ENCODE measurements at places on chromosomes 7 and 10. TPM values are rescaled to one million over a fixed set of nuclear protein-coding genes. Genes with fewer than 3 reads are reported as not detected.
A peak's percentile ranks its signal among the peaks of the same experiment; 100 is the strongest.

EZH2 gene
- total RNA-seq = 53.3 TPM

NEBL gene
- not detected for total RNA-seq

DNA sequence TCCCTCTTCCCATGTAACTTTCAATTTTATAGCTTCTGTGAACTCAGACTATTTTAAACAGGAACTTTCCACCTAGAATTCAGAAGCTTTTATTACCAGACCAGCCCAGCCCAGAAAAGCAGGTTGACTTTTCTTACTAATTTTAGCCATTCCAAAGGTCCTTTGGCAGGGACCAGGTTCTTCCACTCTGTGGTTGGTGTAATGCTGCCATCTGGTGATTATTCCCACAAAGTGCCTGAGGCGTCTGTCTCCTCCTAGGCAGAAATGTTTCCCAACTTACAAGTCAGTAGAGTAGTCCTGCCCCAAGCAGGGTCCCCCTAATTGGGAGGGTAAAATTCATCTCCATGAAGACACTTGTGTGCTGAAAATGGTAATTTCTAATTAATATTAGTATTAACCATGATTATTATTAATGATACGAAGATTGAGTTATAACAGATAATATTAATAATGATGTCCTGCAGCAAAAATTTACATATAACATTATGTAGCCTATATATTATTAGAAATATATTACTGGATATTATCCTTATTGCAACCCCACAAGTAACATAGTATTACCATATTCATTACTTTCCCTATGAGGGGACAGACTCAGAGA, 53.0 kb upstream of the PPP1R17 start:
- DNase-seq = peak; percentile 65

TMEM184A gene
- total RNA-seq = not detected

- no peak for DNase-seq
Measured at GRCh38 chr7:71339924-71340323, 208.0 kb downstream of the GALNT17 start.

GRCh38 chr7:88458946-88459345, 152.3 kb upstream of the STEAP4 start:
- DNase-seq = no peak

- DNase-seq = no peak
Measured at GRCh38 chr7:130689683-130690082, 3.3 kb upstream of the TSGA13 start.

- DNase-seq = no peak
Measured at GRCh38 chr10:15059914-15060313, 16.2 kb downstream of the OLAH start.

ADARB2 gene
- not detected for total RNA-seq

- DNase-seq = no peak
Measured at GRCh38 chr7:112453505-112454171, 3.4 kb downstream of the IFRD1 start.

GRCh38 chr10:86106616-86107015, 260.0 kb downstream of the GRID1 start:
- DNase-seq = no peak

IQUB gene
- total RNA-seq = 0.22 TPM

DNA sequence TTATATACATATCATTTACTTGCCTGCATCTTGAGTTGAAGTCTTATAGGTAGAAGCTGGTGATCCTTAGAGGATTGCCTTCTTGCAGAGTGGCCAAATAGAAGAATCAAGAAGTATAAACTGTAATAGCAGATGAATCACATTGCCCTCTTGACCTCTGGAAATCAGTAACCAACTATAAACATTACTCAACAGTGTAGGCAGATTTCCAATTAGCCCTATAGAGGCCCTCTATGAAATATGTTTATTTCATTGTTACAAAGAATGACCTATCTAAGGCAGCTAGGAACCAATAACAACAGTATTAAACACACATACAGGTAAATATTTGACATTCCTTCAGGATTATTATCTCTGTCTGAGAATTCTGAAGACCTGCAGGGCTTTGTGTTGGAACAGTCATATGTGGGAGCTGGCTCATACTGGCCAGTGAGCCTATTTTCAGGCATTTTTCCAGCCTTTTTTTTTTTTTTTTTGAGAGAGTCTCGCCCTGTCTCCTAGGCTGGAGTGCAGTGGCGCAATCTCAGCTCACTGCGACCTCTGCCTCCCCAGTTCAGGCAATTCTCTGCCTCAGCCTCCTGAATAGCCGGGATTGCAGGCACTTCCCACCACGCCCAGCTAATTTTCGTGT, 7.2 kb upstream of the SRI start:
- no peak for DNase-seq

DNA sequence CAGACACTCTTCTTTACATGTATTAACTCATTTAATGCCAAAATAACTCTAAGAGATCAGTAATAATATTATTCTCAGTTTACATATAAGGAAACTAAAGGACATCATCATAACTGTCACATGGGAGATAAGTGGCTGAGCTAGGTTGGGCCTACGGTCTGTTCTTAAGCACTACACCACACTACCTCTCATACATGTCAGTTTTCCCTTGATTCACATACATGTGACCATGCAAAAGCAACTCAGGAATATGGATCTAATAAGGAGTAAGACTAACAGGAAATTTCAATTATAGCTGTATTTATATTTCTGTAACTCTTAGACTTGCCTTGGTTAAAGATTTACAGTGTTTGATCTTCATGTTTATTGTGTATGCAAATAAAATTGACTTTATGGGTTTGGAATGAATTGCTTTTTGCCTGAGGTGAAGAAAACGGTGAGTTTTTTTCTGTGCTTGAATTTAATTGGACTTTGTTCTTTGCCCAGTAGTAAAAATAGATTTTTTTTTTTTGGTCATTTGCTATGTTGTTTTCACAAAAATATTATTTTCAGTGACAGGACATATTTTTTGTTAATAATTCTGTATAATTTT, 69.7 kb downstream of the CYP51A1 start:
- no peak for DNase-seq

GRCh38 chr10:51235865-51236264, 161.6 kb downstream of the PRKG1 start:
- no peak for DNase-seq

Measured in Karpas-422 (cell line).